NCI-H2227 treated with DMSO at 0.1 percent for 48 hours (cell line): ENCODE measurements at places on chromosomes 3 and 15.
A peak's percentile ranks its signal among the peaks of the same experiment; 100 is the strongest.

- no peak for DNase-seq
These were observed 70.7 kb downstream of the SSR3 start for GRCh38 chr3:156483961-156484787.

- no peak for DNase-seq
These were observed 175.0 kb downstream of the OPA1 start for GRCh38 chr3:193768070-193768394.

GRCh38 chr3:143311096-143311495 lies 191.5 kb downstream of the CHST2 start:
- no peak for DNase-seq

GRCh38 chr3:57892423-57892822 lies 115.8 kb upstream of the FLNB start:
- DNase-seq = no peak

- DNase-seq = peak; percentile 91
These were observed 1.2 kb downstream of the ERC2 start for GRCh38 chr3:56467108-56467507.

GRCh38 chr3:181998828-181999227 lies 287.1 kb downstream of the SOX2 start:
- no peak for DNase-seq

- DNase-seq = no peak
These were observed 32.5 kb downstream of the TCF12 start for GRCh38 chr15:56950979-56951378.

DNA sequence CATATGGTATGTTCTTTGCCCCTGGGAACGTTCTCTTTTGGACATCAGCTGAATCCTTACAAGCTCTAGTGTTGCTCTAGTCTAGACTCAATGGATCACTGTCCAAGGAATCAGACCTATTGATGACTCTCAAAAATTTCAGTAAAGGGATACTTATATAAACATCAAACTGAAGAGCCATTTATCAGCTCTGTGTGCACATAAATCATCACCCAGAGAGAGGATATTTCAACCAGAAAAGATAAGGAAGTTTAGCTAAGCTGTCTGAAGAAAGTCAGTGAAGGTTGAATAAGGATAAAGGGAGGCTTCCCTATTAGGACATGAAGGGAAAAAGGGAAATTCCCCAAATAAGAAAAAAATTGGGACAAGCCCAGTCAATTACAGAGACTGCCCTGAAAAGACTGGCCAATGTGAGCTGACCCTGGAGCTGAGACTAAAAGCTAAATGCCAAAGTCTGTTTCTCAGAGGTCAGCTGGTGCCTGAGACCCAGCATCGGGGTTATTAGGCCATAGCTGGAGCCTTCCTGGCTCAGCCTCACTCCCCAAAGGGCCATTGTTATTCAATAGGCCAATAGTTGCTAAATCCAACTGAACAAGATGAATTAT lies 424.1 kb upstream of the THBS1 start:
- DNase-seq = no peak

DNA sequence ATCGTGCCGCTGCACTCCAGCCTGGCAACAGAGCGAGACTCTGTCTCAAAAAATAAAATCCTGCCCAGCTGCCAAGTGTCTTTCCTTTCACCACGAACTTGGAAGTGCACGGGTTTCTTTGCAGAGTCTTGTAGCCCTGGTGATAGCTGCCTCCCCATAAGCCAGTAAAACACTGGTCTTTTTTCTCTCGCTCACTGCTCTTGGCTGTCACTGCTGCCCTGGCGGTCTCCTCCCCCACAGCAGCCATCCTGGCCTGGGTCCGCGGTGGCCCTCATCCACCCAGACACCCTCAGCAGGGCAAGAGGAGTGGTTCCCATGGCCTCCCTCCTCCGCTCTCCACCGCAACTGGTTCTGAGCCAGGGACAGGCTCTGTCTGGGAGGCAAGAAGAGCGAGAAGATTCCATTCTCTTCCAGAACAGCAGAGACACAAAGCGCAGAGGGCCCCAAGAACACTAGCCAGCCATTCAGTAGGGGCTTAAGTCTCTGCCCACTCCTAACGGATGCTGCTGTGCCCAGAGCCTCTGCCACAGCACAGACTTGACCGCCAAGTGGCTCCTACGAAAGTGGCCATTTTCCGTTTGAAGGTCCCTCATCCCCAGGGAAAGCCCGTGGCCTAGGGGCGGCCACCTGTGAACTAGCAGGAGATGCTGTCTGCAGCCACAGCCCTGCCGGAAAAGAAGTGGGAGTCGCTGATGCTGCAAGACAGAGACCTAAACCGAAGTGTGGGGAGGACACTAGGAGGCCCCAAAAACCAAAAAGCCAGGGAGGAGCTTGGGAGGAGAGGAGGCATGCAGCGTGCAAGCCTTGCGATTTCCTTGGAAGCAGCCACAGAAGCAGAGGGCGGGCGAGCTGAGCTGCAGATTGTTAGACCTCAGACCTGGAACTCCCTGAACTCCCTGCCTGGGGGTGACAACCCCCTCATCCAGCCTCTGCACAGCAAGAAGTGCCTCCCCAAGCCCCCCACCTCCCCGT lies 44.1 kb downstream of the KLHL25 start:
- DNase-seq = no peak

- no peak for DNase-seq
These were observed 68.3 kb upstream of the TBC1D5 start for GRCh38 chr3:17810759-17811158.

GRCh38 chr15:42108189-42108588 lies 13.8 kb upstream of the PLA2G4D start:
- DNase-seq = no peak

- DNase-seq = no peak
These were observed 392.5 kb upstream of the ATP11B start for GRCh38 chr3:182400838-182401237.

GRCh38 chr3:180058238-180058637 lies 21.5 kb upstream of the PEX5L start:
- no peak for DNase-seq

DNA sequence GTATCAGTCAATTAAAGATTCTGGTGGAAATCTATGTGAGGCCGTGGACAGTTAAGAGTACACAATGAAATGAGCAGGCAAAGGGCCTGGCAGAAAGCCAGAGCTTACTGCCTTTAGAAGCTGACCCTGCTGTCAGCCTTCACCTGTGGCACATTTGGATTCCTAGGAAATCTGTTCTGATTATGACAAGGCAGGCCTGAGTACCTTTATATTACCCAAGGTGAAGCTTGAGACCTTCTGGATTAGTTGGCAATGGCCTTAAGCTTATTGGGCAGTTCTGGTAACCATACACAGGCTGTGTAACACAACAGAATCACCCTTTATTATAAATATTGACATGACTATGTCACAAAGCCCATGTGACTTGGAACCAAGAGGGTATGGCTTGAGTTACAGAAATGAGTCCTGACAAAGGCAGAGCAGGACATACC lies 43.2 kb downstream of the NBEAL2 start:
- DNase-seq = peak; percentile 4

- no peak for DNase-seq
These were observed 254.6 kb upstream of the RBMS3 start for GRCh38 chr3:29026286-29026685.

DNA sequence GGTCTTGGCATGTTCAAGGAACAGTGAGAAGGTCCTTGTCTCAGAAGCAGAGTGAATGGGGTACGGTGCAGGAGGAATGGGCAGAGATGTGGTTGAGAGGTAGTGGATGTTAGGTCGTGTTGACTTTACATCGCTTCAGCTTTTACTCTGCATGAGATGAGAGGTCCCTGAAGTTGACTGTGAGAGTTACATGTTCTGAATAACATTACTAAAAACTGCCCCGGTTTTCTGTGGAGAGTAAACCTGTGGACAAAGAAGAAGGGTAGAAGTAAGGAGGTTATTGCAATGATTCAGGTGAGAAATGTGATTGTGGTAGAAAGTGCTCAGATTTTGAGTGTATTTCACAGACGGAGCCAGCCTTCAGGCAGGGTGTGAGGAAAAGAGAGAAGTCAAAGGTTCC lies 105.6 kb downstream of the ARNT2 start:
- DNase-seq = no peak

DNA sequence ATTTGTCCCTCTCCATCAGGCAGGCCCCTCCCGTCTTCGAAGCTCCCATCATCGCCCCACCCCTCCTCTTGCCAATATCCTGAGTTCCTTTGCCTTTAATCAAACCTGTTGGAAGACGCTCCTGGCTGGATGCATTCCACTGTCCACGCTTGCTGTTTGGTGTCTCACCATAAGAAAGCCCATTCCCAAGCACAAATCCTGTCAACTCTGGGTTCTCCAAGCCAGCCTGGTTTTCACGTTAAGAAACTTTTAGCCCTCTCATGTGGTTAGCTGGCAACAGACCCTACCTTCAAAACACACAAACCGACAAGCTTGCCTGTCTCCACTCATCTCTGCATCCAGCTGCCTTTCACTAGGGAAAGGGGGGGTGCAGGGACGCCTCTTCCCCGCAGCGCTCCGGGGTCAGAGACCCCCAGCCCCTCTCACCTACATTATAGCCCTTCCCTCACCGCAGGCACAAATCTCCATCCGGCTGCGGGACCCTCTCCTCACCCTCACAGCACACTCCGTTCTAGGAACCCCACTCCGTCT lies 1.1 kb downstream of the GORASP1 start:
- no peak for DNase-seq

GRCh38 chr15:38680775-38681174 lies 116.2 kb upstream of the RASGRP1 start:
- no peak for DNase-seq

GRCh38 chr3:14440531-14441239 lies 38.3 kb downstream of the SLC6A6 start:
- peak; percentile 66 for DNase-seq

DNA sequence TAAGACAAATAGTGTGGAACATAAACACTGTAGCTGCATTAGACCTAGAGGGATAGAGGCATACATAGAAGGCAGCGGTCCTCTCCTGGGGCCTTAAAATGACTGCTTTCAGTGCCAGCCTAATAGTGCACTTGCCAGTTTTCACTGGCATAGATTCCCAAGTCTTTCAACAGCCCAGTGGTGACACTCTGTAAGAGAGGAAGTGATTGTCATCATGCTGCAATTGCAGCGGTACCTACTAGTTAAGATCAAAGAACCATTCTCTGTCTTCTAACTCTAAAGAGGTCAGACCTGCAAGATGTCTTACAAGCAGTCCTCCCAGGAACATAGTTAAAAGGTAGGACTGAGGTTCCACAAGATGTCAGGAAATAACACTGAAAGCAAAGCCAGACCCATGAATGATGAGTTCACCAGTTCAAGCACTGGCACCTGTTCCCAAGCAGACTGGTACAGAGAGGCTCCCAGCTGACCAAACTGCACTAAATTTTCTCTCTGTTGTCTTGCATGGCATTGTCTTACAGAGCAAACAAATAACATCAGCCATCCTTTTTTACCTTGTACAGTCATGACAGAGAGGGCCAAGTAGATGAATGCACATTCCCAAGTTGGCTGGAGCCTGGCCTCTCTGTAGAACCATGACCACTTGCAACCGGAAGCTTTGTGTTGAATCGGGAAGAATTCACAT lies 100.5 kb upstream of the SKOR1 start:
- DNase-seq = no peak

- DNase-seq = peak; percentile 11
These were observed 6.3 kb downstream of the FRMD5 start for GRCh38 chr15:44188795-44189194.

DNA sequence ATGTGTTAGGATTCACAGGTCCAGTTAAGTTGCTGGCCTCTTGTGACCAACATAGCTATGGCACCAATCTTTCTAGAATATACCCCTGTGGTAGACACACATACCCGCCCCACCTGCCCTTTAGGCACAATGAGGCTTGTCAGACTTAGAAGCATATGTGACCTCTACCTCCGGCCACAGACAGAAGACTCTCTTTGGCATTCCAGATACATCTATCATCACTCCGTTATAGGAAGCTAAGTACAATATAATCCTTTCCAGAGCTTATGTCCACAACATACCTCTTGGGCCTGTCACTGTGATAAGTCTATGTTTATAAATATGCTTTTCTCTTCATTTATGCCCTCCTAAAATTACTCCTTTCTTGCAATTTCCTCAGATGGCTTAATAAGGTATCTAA lies 39.8 kb downstream of the CD47 start:
- DNase-seq = no peak

DNA sequence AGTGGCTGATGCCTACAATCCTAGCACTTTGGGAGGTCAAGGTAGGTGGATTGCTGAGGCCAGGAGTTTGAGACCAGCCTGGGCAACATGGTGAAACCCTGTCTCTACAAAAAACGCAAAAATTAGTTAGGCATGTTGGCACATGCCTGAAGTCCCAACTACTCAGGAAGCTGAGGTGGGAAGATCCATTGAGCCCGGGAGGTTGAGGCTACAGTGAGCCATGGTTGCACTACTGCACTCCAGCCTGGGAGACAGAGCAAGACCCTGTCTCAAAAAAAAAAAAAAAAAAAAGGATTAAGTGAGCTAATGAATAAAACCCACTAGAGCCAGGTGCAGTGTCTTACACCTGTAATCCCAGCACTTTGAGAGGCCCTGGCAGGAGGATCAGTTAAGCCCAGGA lies 6.7 kb upstream of the SEC11A start:
- DNase-seq = no peak

- no peak for DNase-seq
These were observed 739 bp upstream of the AMOTL2 start for GRCh38 chr3:134374791-134375581.

DNA sequence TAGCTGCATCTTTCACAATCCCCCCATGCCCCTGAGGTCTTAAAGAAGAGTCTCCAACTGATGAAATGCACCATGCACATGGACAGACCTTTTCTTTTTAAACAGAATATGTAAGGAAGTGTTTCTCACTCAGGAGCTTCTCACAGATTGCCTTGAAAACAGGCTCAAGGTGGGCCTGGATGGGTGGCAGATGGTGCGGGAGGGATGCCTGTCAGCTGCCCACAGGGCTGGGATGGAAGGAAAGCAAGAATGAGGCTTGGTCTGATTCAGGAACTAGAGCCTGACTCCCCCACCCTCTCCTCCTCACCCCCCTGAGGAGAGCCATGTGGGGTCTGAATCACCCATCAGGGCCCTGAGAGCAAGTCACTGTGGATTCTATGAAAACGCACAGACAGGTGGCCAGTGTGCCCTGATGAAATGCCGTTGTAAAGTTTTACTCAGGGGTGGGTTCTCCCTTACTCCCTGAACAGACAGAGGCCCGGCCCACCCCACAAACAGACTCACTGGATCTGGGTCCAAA lies 67.2 kb downstream of the UMPS start:
- DNase-seq = no peak
